Placental pericyte (primary cell): ENCODE measurements at places on chromosomes 5 and 9. TPM values are rescaled to one million over a fixed set of nuclear protein-coding genes. Genes with fewer than 3 reads are reported as not detected.

The ANKH gene
- total RNA-seq = 10.9 and 57.4 TPM in 2 replicates

The SLC4A9 gene
- not detected in 2 replicates for total RNA-seq

The NACC2 gene
- total RNA-seq = 28.2 and 29.8 TPM in 2 replicates

The SOX30 gene
- total RNA-seq = under 0.01 TPM in 1 of 2 replicates, not detected in the other

The RAI14 gene
- total RNA-seq = 295 and 337 TPM in 2 replicates

The PROB1 gene
- total RNA-seq = 2.6 and 4.0 TPM in 2 replicates
